Activated CD4-positive, alpha-beta T cell treated with anti-CD3 and anti-CD28 coated beads for 24 hours (primary cell): ENCODE measurements at places on chromosomes 4 and X.

GRCh38 chrX:154058214-154058997 is 38.7 kb upstream of the IRAK1 start:
- DNase-seq = no peak

DNA sequence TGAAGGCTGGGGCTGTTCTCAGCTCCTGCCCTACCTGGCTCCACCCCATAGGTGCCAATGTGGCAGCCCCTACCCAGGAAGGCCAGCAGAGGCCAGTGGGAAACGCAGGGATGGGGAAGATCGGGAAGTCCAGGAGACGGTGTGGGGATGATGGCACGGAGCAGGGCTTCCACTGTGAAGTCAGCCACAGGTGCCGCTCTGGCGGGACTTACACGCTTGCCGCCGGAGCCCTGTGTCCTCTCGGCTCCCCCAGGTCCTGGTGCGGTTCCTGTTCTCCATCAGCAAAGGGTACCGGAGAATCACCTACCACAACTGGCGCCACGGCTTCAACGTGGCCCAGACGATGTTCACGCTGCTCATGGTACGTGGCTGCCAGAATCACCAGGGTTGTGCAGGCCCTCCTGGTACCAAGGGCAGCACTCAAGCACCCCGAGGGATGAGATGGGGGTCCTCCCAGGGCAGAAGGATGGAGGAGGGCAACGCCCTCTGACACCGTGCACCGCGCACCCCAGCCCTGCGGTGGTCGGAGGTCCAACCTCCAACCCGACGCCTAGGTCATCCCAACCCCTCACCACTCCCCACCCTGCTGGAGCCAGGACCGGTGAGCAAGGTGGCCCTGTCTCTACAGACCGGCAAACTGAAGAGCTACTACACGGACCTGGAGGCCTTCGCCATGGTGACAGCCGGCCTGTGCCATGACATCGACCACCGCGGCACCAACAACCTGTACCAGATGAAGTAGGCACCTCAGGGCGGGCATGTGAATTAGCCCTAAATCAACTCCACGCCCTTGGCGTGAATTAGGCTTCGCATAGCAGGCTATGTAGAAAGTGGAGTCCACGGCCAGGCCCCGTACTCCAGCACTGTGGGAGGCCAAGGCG is 12.0 kb downstream of the ATP5ME start:
- DNase-seq = no peak

- DNase-seq = no peak
Observed at GRCh38 chr4:39337841-39338240, 28.3 kb downstream of the RFC1 start.

DNA sequence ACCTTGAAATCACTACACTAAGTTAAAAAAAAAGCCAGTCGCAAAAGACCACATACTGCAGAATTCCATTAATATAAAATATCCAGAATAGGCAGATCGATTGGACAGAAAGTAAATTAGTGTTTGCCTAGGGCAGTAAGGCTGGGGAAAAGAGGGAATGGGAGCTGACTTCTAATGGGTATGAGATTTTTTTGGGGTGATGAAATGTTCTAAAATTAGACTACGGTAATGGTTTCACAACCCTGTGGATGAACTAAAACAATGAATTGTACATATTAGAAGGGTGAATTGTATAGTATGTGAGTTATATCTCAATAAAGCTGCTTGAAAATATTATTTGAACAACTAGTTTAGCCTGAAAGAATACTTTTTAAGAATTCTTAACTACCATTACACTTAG is 6.7 kb upstream of the GPRIN3 start:
- no peak for DNase-seq

GRCh38 chr4:146283758-146284651 is 69.7 kb downstream of the REELD1 start:
- DNase-seq = no peak

- no peak for DNase-seq
Observed at GRCh38 chr4:138650929-138651448, 364.6 kb upstream of the NOCT start.

GRCh38 chrX:38052096-38052495 is 45.7 kb downstream of the SYTL5 start:
- no peak for DNase-seq
